ENCODE measurements at places on chromosomes 11 and 22. TPM values are rescaled to one million over a fixed set of nuclear protein-coding genes. Genes with fewer than 3 reads are reported as not detected.

GRCh38 chr11:17954395-17955252, 58.2 kb downstream of the SERGEF start:
- DNase-seq: no peak

- no peak for DNase-seq
These were observed 590 bp downstream of the COMMD9 start for GRCh38 chr11:36288442-36289225.

- no peak for DNase-seq
These were observed at the start of gene MUC15 for GRCh38 chr11:26571861-26572654. TSS of gene MUC15 (minus strand) at chr11:26572263. CDS start at chr11:26567094, 5,169 bp downstream.

Gene SHISAL1
- total RNA-seq: not detected

Gene SNX32
- total RNA-seq: 1.0 TPM

Gene RTN4RL2
- total RNA-seq: not detected

Gene MS4A4E
- not detected for total RNA-seq

- no peak for DNase-seq
These were observed 4.6 kb upstream of the GAS2L1 start for GRCh38 chr22:29301716-29302401.
